Activated T-helper 17 cell treated with anti-CD3 and anti-CD28 coated beads, Interleukin-2, amount 50 U/mL, for 72 hours (primary cell): ENCODE measurements at places on chromosomes 11 and 22. TPM values are rescaled to one million over a fixed set of nuclear protein-coding genes. Genes with fewer than 3 reads are reported as not detected.

DNA sequence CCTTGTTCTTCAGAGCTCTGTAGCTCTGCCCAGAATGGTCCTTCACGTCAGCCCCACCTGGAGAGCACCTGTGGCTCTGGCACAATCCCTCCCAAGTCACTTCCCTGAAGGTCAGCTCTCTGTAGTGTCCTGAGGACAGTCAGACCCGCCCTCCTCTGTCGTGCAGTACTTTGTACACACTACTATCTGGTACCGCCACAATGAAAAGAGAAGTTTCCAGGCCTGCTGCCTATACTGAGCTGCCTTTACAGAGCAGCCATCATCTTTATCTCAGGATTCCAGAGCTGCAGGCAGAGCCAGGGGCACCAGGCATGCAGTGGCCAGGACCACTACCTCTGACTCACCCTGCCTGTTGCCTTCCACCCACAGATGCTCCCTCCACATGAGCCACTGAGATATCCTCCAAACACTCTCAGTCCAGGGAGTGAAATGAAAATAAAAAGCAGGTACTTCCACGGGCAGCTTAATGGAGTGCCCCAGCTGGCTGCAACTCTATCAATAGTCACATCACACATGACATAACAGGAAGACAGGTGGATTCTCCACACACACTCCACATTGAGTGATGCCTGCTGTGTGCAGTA is 7.3 kb downstream of the PACSIN2 start:
- peak; percentile 68 for ATAC-seq

DNA sequence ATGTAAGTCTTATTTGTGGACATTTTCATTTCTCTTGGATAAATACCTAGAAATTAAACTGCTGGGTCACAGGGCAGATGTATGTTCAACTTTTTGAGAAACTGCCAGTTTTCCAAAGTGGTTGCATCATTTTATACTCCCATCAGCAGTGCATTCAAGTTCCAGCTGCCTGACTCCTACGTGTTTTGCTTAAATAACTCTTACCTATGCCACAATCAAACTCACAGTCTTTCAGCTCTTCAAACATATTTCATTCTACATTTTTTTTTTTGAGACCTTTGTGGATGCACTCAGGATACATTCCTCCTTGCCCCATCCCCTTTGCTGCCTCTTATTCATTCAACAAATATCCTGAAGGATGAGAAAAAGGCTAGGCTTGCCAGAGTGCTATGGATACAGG is 9.2 kb downstream of the TCF20 start:
- ATAC-seq, result no peak

GRCh38 chr11:111691176-111691575 is 75.0 kb downstream of the PPP2R1B start:
- ATAC-seq, result no peak

GRCh38 chr11:27391331-27392015 is 28.5 kb upstream of the CCDC34 start:
- ATAC-seq, result no peak

DNA sequence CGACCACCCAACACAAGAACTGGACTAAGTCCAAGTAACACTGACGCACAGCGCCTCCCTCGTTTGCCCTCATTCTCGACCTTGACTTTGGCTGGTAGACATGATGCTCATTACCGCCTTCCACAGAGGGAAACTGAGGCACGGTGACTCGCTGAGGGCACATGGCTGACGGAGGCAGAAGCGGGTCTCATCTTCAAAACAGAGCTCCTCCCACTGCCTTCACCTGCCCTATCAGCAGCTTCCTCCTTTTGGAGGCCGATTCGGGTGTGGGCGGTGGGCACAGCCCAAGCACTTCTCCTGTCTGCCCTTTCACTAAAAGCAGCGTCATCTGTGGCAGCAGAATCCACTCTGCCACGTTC is 2.0 kb upstream of the KMT5B start:
- peak; percentile 27 for ATAC-seq

DNA sequence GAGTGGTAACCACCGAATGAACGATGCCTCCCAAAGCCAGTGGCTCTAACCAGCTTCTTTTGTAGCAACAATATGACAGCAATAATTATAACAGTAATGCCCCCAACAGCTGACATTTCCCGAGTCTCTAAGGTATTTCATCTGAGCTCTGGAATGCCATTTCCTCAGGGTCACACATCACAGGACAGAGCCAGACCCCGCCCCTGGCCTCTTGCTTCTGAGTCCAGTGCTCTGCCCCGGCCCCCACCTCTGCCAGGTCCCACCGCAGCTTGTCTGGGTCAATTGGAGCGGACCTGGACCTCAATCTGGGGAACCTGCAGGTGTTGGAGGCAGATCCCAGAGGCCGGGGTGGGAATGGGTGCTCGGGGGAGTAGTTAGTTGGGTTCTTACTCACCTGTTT is 63.8 kb downstream of the IGLL1 start:
- no peak for ATAC-seq

- no peak for ATAC-seq
Measured at GRCh38 chr11:21514316-21514715, 678.6 kb upstream of the ANO5 start.

DNA sequence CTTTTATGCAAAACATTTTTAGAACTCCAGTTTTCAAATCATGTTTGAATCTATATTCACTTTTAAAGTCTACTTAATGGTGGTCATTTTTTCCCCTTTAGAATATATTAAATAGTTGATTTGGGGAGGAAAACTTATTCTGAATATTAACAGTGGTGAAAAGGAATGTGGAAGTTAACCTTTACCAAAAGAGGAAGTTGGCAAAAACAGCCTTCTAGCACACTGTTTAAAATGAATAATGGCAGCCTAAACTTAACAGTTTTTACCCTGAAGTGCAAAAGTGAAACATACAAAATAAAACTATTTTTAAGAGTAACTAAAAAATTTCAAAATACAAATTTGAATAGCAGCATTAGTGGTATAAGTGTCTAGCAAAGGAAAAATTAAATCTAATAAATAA is 86.4 kb downstream of the GRK3 start:
- ATAC-seq, result no peak

- ATAC-seq, result no peak
Measured at GRCh38 chr11:9790703-9791102, 126.8 kb downstream of the SWAP70 start.

DNA sequence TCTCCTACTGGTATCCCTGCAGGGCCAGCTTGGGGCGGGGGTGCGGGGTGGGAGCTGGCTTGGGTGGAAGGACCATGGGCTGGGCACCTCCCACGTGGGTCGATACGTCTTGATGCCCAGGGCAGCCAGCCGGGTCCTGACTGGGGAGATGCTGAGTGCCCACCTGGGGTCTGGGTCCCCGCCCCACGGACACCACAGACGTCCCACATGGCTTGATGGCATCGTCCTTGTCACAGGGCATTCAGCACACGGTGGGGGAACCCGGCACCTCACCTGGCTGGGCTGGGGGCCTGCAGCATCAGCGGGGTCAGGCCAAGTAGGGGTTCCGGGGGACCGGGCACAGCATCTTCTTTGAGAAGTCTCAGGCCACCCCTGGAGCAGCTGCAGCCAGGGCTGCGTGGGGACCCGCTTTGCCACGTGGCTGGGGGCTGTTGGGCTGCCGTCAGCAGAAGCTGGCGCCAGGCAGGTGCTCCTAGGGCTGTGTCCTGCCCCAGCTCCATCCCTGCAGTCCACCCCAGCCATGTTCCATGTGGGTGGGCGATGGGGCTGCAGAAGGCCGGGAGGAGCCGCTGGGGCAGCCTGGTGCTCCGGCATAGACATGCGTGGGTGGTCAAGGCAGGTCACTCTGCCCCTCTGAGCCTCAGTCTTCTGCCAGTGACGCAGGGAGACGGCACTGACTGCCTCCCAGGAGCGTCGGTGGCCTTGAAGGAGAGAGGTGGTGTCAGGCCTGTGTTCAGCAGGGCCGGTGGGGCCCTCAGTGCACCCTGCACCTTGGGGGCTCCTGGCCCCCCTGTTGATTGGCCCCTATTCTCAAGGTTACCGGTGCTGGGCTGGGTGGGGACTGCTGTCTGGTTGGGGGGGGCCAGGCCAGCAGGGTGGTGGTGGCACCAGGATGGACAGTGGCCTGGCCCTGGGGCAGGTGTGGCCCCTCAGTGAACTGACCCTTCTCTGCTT is 8.4 kb downstream of the SELENOO start:
- peak; percentile 26 for ATAC-seq

GRCh38 chr11:69554849-69555248 is 73.4 kb downstream of the LINC01488 start:
- no peak for ATAC-seq

GRCh38 chr11:56331861-56332491 is 13.9 kb upstream of the OR8K1 start:
- ATAC-seq, result no peak

DNA sequence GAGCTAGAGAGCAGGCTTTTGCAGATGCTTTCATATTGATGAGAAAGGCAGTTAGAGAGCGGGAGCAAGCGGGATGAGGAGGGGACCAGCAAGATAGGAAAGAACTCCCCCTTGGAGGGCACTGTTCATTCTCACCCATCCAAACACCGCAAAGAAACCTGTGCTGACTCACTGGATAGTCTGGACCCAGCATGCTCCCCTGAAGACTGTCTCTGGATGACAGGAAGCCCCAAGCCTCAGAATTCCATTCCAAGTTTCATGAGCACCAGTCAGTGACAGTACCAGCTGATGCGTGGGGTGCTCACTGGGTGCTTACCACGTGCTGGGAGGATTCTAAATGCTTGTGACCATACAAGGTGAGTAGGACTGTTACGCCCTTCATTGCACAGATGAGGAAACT is 34.2 kb downstream of the MICAL3 start:
- ATAC-seq, result no peak

POTEH gene
- total RNA-seq, result not detected

WNT11 gene
- total RNA-seq, result not detected

CRY2 gene
- total RNA-seq, result 12.3 TPM
